ENCODE measurements at places on chromosomes 2 and 18.

- no peak for DNase-seq
Measured at GRCh38 chr2:81324046-81324445, 1019.5 kb upstream of the LRRTM1 start.

GRCh38 chr2:65402780-65403528 lies 29.4 kb downstream of the SPRED2 start:
- DNase-seq = no peak

- DNase-seq = no peak
Measured at GRCh38 chr2:215697496-215697895, 261.6 kb upstream of the FN1 start.

- DNase-seq = no peak
Measured at GRCh38 chr2:128437204-128437565, 118.5 kb upstream of the HS6ST1 start.

DNA sequence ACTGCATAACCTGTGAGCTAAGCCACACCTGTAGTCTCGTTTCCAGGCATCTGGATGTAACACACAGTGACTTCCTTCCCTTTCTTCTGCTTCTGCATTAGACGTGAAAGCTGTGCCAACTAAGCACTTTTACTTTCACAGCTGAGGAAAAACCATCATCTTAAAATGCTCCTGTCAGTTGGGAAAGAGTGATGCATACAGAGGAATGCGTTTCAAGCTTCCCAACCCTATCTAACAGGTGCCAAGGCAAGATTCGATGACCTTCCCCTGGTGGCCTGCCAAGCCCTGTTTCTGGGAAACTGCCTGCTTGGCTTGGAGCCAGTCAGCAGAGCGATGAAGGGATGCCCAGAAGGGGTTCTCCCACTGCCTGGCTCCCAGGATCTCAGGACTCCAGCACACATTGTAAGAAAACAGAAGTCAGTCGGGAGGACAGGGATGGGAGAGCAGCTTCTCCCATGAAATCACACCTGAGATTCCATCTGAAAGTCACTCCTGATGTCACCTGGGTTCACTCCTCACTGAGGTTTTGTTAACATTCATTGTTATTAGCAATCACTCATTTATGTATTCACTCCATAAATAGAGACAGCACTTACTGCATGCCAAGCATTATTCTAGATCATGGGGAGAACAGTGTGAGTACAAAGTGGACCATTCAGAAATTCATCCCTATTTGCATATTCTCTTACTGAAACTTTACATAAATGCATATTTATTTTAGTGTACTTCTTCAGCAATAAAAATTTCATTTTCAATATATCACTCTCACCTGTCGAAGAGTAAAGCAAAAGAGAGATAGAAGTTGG lies 64.1 kb downstream of the DTNA start:
- DNase-seq = no peak

DNA sequence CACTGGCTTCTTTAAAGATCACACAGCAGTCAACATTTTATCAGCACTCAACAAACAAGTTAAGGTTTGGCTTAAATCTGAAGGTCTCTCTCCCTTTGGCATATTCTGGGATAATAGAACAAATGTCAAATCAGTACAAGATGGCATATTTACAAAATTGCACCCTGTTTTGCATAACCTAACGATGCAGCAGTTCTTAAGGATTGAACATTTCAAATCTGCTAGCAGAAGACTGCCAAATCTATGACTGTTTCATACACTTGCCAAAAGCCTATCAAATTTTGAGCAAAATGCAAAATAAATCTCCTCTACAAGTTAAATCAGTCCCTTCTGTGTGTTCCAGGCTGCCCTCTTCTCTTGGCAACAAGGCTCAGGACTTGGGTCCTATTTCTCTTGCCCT lies 73.6 kb downstream of the DPP4 start:
- DNase-seq = no peak

- no peak for DNase-seq
Measured at GRCh38 chr2:224658780-224659405, 57.3 kb downstream of the CCDC195 start.

GRCh38 chr2:163774862-163775261 lies 39.1 kb upstream of the FIGN start:
- no peak for DNase-seq

- no peak for DNase-seq
Measured at GRCh38 chr18:56936457-56936856, 210.4 kb upstream of the BOD1L2 start.

DNA sequence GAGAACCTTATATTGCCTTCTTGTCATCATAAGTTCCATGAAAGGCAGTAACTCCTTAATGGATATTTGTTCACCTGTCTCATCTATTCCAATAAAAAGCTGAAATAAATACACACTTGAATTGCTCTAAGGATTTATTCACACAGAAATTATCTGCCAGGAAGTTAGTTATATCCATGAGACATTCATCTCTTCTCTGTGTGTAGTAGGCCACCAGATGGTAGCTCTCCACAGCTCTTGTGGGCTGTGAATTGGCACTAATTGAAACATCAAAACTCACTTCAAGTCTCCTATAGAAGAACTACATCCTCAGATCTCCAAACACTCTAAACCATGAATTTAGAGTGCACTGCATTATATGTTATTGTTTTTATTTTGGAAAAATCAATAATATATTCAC lies 189.6 kb downstream of the DSC3 start:
- no peak for DNase-seq

GRCh38 chr2:146271131-146271831 lies 1573.5 kb upstream of the ACVR2A start:
- DNase-seq = no peak

- DNase-seq = no peak
Measured at GRCh38 chr2:47016172-47016913, 100.7 kb upstream of the MCFD2 start.

DNA sequence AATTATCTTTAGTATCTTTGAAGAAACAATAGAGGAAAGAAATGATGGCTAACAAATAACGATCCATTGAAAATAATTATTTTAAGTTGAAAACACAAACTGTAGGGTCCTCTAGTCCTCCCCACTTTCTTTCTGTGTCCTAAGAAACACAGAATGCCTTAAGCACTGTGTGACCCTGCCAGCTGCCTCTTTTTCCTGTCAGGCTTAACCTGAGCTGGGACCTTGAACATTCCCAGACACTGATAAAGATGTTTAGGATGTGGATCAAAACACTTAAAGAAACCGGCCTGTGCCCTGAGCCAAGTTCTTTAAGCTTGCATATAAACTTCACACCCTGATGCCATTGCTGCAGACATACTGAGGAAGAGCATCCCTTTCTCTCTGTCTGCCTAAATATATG lies 755.4 kb upstream of the VRK2 start:
- no peak for DNase-seq

DNA sequence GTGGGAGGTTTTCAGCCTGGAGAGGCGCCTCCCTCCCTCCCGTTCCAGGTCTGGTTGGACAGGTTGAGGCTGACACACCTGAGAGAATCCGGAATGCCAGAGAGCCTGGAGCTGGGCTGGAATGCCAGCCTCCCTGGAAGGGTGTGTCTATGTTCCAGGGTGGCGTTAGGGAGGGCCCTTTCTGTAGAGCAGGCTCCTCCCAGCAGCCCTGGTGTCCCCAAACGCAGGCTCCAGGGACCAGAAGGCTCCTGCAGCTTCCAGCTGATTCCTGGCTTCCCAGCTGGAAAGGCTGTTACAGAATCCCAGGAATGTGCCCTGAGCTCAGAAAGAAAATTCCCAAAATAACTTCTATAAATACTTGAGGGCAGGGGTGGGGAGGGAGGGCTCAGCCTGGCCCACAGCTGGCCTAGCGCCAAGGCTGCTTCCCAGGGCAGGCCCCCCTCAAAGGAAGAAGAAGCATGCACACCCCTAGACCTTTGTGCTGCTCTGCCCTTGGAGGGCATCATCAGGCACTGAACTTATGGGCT lies 85.4 kb downstream of the STPG4 start:
- no peak for DNase-seq

GRCh38 chr2:240906911-240907590 lies 915 bp downstream of the CROCC2 start:
- no peak for DNase-seq

GRCh38 chr18:12253663-12254135 lies 462 bp upstream of the CIDEA start:
- DNase-seq = no peak

- no peak for DNase-seq
Measured at GRCh38 chr18:8987241-8987640, 115.3 kb upstream of the NDUFV2 start.

DNA sequence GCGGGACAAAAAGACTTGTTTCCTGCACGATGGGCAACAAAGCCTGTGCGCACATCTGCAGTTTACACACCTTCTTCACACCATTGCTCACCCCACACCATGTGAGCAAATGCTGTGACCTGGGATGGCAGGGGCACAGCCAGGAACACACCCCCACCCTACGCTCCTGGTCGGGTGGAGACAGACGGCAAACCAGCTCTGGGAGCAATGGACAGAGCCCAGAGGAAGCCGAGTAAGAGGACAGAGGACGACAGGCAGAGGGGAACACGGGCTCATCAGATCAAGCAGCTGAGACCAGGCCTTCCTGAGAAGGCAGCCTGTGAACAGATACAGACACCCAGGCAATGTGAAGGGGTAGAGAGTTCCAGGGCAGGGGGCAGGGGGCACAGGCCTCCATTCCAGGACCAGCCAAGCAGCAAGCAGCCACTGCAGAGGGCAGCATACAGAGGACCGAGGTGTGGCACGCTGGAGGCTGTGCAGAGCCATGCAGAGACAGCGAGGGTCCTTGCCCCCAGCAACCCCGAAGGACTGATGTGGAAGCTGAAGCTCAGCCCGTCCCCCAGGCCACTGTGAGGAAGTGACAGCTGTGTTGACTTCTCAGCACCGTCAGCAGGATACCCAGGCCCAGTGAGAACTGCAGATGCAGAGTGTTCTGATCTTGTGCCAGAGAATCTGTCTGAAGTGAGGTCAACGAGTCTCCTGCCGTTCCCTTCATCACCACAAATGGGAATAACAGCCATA lies 46.2 kb downstream of the PARD6G start:
- DNase-seq = no peak

DNA sequence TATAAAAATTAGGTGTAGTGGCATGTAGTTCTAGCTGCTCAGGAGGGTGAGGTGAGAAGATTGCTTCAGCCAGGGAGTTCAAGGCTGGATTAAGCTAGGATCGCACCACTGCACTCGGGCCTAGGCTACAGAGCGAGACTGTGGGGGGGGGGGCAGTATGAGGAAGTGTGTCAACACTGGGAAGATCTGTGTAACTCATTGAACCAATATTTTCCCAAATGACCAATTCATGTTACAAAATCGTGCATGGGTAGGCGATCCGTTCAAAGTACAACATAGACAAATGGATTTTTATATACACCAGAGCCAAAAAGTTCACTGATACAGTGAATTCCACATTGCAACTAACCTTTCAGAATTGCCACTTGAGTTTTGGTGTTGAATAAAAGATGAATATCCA lies 8.1 kb downstream of the SMAD4 start:
- DNase-seq = no peak

DNA sequence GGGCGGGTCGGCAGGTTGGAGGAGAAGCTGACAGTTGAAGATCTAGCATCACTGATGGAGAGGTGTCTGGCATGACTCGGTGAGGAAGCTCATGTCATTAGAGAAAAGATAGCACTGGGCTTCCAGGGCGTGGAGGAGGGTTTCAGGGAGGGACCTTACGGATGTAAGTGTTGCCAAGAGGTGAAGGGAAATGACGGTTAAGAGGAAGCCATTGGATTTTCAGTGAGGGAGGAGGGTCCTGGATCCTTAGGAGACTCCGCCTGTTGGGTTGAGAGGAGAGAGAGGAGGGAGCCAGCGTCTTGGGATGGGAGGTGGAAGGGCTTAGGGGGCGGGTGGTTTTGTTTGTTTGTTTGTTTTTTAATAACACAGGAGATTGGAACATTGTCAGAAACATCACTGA lies 103.2 kb downstream of the WDSUB1 start:
- DNase-seq = no peak

GRCh38 chr2:9757501-9758264 lies 85.6 kb upstream of the TAF1B start:
- no peak for DNase-seq

DNA sequence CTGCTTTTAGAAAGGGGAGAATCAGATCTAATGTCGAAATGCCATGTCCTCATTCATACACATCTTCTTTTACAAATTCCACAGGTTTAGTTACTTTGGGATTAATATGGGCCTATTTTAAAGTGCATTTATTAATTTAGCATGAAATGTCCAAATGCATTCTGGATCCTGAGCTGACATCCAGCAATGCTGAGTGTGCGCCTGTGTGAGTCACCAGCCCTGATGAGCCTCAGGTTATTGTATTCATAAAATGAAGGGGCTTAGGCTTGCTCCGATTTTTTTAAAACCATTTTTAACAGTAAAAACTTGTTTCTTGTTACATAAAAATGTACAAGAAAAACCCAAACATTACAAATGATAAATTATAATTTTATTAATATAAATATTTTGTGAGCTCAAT lies 94.1 kb downstream of the SH3YL1 start:
- no peak for DNase-seq

GRCh38 chr2:102585847-102586404 lies 33.4 kb upstream of the SLC9A2 start:
- DNase-seq = no peak

DNA sequence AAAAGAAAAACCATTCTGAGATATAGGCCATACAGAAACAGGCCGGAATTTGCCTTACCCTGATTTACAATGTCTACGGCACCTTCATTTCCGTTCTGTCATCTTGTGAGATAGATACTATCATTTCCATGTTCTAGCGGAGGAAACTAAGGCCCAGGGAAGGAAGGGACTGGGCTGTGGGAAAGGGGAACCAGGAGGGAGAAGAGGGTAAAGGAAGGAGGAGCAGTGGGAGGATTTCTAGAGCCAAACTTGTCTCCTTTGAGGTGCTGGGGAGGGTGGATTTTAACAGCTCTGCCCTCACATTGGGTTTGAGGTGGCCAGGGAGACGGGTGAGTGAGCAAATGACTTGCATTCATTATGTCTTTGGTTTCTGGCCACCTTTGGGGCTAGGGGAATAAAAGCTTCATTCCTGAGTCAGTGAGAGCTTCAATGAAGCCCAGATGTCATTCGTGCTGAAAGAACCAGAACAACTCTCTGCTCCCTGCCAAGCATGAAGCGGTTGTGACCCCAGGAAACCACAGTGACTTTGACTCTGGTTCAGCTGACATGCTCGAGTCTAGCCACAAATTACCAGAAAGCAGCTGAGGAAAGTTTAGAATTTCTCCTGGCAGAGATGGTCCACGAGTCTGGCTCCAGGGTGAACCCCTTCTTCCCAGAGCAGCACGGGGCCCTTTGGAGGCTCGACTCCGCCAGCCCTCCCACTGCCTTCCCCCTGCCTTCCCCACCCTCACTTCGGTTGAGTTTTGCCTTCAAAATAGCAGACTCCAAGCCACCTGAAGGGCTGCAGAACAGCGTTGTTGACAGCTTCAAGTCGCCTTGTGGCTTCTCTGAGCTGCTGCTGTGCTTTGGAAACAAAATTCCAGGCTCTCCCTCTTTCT lies 3.8 kb downstream of the ACTG2 start:
- DNase-seq = no peak

Measured in activated T-helper 1 cell treated with anti-CD3 and anti-CD28 coated beads, Interleukin-2, amount 50 U/mL, for 16 hours (primary cell).